Naive thymus-derived CD4-positive, alpha-beta T cell (primary cell): ENCODE measurements at places on chromosomes 6 and 20.

DNA sequence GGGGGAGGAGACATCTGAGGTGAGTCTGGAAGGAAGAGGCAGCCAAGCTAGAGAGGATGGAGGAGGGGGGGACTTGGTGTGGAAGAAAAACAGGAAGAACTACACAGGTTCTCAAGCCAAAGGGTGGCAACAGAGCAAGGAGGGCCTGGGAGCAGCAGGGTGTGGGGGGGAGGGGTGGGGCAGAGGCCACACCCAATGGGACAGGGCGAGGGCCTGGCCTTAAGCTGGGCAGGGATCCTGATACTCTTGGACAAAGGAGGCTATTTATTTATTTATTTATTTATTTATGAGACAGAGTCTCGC is 359.0 kb downstream of the ZFAND3 start:
- DNase-seq = no peak

DNA sequence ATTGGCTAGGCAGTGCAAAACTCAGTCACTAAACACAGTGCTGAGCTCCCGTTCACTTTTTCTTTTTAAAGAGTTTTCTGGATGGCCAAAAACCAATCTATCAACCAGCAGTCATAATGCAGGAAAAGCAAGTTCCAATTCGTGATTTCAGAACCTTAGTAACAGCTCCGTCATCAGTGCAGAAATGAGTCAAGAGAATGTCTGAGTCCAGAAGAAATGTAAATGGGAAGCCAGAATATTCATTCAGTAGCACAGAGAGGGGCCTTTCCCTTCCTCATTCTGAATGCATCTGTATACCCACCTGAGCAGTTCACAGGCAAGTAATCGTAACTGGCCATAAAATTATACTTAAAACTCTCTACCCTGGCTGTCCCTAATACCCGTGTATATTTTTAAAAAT is 20.4 kb downstream of the HUS1B start:
- no peak for DNase-seq

DNA sequence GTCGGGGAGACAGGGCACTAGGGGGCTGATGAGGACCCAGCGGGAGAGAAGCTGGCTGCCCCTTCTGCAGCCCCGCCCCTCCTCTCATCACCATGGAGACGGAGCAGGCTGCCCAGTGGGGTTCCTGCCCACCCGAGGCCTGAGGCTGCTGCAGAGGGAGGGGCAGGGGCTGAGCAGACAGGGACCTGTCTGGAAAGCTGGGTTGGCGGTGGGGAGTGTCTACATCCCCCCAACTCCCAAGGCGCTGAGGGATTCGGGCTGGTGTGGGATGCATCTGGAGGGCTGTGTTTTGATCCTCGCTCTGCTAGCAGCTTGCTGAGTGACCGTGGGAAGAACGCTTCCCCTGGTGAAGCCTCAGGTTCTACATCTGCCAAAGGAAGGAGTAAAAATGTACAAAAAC is 1.2 kb upstream of the BPI start:
- no peak for DNase-seq

DNA sequence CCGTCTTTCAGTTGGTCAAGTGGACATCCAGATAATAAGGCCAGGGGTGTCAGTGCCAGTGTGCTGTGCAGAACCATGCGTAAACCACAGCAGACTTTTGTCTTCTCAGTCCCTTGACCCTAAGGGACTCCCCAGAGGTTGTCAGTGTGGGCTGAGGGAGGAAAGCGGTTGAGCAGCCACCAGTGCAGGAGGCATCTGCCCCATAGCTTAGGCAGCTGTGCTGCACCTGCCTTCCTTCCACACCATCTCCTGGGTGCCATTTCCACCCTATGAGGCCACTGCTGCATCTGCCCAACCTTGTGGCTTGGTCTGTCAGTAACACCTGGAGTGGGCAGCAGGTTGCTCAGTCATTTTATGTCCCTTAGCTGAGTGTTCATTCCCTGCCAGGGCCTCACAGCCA is 26.0 kb downstream of the PRPF6 start:
- DNase-seq = no peak

GRCh38 chr6:6676910-6677441 is 88.5 kb downstream of the LY86 start:
- DNase-seq = peak; percentile 57

- DNase-seq = no peak
Observed at GRCh38 chr6:131642987-131643611, 6.0 kb downstream of the ENPP3 start.

- DNase-seq = no peak
Observed at GRCh38 chr20:5109276-5109675, 10.5 kb downstream of the PCNA start.

DNA sequence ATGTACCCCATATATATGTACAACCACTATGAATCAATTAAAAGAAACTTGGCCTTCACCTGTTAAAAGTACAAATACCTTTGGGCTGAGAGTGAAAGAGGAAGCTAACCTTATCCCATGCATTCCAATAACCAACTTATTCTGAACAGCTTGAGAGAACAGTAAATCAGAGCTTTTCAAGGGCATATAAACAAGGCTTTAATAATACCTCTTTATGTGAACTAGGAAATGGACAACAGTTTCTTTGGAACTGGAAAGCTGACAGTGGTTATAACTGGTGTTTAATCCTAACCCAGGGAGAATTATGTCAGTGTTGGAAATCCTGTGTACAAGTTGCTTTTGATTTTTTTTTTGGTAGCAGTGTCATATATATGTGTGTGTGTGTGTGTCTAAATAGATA is 170.5 kb downstream of the TFAP2B start:
- no peak for DNase-seq

DNA sequence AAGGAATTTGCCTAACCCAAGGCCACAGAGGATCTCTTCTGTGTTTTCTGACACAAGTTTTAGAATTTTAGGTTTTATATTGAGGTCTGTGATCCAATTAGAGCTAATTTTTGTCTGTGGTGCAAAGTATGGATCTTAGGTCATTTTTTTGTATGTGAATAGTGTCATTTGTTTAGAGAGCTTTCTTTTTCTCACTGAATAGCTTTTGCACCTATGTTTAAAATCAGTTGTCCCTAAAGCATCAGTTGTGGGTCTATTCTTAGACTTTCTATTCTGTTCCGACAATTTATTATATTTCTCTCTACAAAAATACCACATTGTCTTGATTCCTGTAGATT is 341 bp upstream of the MCM9 start:
- DNase-seq = no peak

DNA sequence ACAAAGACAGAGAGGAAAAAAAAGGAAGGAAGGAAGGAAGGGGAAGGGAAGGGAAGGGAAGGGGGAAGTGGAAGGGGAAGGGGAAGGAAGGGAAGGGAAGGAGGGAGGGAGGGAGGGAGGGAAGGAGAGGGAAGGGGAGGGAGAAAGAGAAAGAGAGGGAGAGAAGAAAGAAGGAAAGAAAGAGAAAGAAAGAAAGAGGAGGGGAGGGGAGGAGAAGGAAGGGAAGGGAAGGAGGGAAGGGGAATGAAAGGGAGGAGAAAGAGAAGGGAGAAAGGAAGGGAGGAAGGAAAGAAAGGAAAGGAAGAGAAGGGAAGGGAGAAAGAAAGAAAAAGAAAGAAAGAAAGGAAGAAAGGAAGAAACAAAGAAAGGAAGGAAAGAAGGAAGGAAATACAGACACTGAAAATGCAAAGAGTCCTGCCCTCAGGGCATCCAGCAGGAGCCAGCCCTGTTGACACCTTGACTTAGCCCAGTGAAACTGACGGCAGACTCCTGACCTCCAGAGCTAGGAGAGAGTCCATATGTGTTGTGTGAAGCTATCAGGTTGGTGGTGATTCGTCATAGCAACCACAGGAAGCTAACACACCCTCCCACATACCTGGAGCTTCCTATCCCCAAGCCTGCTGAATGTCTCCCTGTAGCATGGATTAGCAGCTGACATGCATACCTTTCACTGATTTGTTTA is 58.7 kb upstream of the SULF2 start:
- no peak for DNase-seq

- DNase-seq = no peak
Observed at GRCh38 chr6:131208787-131209186, 73.5 kb downstream of the AKAP7 start.

DNA sequence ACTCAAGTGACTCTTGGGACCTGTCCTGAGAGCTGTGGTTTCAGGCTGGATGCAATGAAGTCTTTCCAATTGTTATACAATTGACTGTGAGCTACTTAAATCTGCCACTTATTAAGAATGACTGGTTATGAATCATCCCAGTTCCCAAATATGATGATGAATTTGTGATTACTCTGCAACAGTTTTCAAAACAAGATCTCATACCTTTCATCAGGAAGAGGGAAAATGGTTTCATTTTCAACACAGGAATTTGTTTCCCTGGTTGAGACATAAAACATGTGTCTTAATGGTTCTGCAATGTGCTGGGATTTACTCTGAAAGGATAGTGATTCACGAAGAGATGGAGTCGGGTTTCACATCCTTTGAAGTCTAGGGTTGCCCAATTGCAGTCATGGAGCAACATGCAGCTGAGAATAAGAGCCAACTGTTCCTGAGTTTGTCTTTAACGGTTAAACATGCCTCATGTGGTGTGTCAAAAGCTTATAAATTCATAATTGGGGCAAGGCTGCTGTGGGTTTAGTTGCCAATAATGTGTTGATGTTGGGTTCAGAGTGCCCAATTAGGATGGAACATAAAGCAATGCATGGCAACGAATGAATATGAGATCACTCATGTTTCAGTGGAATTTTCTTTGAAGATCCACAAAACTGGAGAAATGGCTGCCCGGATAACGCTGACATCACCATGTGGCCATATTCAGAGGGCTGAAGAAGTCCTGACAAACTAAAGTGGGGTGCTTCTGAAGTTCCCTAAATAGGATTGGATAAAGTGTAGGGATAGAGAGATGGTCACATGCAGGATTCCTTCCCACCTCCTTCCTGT is 41.0 kb downstream of the CYP24A1 start:
- no peak for DNase-seq

DNA sequence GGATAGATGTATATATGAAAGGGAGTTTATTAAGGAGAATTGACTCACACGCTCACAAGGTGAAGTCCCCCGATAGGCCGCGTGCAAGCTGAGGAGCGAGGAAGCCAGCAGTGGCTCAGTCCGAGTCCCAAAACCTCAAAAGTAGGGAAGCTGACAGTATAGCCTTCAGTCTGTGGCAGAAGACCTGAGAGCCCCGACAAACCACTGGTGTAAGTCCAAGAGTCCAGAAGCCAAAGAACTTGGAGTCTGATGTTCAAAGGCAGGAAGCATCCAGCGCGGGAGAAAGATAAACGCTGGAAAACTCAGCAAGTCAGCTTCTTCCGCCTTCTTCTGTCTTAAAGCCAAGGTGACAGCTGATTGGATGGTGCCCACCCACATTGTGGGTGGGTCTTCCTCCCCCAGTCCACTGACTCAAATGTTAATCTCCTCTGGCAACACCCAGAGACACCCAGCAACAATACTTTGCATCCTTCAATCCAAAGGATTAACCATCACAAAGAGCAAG is 102.6 kb upstream of the GJE1 start:
- no peak for DNase-seq

DNA sequence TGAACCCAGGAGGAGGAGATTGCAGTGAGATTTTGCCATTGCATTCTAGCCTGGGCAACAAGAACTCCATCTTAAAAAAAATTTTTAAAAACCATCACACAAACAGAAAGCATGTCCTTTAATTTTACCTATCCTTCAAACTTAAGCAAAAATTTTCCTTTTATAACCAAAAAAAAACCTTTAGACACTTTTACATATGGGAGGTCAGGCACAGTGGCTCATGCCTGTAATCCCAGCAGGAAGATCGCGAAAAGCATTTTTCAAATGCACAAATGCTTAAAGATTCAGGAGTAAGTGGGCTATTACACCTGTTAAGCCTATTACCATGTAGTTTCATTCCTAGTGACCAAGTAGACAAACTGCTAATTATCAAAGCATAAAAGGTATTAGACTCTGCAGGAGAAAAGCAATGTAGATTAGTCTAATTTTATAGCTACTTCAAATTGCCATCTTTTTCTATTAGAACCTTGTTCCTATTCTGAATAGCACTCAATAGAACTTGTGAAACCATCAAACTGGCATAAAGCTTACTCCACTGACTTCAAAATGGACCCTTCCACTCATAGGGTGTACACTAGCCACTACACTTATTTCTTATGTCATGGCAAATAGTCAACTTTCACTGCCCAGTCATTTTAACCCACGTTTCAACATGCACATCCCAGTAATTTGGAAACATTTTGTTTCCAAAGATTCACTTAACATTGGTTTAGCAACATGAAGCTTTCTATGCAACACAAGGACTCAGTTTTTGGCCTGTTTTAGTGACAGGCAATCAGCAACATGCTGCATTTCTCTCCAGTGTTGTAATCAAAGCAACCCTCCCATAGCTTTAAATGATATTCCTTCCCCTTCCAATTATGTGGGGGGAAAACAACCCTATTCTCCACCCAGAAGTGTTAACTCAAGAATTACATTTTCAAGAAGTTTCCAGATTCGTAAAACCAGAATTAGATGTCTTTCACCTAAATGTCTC is 4.0 kb downstream of the EEF1A1 start:
- DNase-seq = no peak
